NCI-H1092 treated with DMSO at 0.1 percent for 48 hours (cell line): ENCODE measurements at places on chromosomes 13 and 19.

DNA sequence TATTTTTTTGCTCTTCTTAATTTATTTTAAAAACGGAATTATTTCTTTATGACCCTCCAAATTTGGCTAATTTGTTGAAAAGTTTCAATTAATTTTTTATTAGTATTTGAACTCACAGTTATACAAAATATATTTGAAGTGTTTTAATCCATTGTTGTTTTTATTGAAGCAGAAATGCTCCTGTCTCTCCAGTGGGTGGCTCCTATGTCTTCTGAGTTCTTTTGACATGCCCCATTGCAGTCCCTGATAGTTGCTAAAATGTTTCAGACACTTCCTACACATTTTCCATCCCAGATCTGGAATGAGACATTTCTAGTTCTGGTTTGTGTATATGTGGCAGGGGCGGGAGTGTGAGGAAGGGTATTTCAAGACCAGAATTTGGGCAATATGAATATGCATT, 579.4 kb upstream of the PRR20A start:
- DNase-seq = peak; percentile 46

DNA sequence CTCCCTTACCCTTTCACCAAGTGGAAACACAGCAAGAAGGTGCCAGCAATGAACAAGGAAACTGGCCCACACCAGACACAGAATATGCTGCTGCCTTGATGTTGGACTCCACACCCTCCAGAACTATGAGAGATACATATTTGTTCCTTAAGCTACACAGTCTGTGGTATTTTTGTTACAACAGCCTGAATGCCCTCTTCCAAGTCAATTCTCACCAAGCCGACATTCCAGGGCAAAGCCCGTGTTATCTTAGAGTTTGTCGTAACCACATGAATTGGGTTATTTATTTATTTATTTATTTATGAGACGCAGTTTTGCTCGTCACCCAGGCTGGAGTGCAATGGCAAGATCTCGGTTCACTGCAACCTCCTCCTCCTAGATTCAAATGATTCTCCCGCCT, 14.9 kb downstream of the FGF21 start:
- DNase-seq = no peak

DNA sequence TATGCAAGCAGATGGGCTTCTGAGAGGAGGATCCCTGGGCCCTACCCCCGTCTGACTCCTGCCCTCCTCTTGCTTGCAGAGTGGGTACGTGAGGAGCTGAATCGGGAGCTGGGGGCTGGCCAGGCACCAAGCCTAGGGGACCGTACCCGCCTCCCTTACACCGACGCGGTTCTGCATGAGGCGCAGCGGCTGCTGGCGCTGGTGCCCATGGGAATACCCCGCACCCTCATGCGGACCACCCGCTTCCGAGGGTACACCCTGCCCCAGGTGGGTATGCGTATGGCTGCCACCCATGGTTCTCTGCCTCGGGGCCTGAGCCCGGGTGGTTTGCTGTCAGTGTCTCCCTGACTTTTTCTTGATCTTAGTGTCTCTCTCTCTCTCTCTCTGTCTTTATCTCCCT, 10.4 kb downstream of the CYP2S1 start:
- no peak for DNase-seq

DNA sequence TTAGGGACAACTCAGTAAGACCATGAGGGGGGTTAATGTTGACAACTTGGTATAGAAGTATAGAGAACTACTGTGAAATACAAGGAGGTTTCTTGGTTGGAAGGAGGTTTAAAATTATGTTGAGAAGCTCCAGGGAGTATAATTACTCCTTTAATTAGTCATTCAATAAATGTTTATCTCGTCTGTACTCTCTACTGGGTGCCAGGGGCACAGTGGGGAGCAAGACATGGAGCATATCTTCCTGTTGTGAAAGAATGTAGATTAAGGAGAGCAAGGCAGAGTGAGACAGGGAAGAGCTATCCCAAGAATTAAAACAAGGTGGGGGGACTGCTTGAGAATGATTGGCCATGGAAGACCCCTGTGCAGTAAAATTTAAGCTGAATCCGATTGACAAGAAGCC, 33.7 kb upstream of the TDRD3 start:
- DNase-seq = no peak

GRCh38 chr13:20127562-20128458, 33.0 kb downstream of the GJA3 start:
- peak; percentile 23 for DNase-seq

- no peak for DNase-seq
These were observed 151.7 kb downstream of the DLEU7 start for GRCh38 chr13:50691681-50692263.

DNA sequence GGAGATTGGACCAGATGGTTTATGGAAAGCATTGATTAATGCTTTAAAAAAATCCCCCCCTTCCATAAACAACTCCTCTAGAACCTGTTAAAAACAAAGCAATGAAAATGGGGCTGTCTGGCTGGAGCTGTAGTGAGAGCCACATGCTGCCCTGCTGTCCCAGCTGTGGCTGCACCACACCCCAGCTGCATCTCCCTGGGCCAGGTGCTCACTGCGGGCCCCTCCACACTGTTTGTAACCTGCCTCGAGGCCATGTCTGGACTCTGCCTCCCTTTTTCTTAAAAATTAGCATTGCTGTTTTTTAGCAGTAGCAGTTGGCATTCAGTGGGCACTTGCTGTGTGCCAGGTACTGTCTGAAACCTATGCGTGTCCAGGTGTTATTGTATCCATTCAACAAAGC, 15.2 kb upstream of the F2RL3 start:
- DNase-seq = no peak

- DNase-seq = no peak
These were observed 268.8 kb upstream of the PCDH9 start for GRCh38 chr13:67498948-67499347.
